Left ventricle myocardium inferior (tissue), 1 donor: ENCODE measurements at places on chromosomes 13 and 19.

- DNase-seq, result peak; percentile 89
These were observed at the start of gene PPP1R13L for GRCh38 chr19:45404557-45405434. Gene PPP1R13L, minus strand, starts transcription at chr19:45405069. Its CDS starts 6,751 bp downstream, at chr19:45398318.

- DNase-seq, result no peak
These were observed 15.5 kb downstream of the KASH5 start for GRCh38 chr19:49403404-49404187.

DNA sequence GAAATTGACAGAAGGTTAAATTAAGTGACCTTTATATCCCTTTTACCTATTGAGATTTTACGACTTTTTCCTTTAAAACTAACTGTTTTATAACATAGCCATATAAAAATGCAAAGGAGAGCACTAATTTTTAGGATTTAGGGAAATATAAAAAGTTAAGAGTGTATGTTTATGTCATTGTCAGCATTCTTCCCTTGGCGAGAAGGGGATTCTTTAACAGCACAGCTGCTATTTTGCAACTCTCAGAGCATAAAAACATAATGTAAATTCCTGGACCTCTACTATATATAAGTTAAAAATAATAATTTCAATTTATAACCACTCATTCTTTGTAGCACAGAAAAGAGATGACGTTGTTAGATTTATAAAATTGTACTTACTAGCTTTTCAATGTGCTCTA is 363.2 kb downstream of the DACH1 start:
- no peak for DNase-seq

DNA sequence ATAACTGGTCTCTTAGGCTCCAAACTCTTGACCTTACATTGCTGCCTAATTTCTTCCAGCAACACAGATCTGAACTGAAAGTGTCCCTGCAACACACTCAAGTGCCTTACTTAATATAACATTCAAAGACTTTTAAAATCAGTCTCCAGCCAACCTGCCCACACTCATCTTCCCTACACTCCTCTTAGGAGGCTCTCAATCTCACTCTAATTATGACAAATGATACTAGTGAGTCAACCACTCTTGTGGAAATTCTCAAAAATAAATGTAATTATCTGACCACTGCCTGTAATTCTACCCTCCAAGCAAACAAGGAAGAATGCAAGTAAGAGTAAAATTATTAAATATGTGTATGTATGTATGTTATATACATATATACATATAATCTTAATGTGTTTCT is 348.1 kb upstream of the MIR17HG start:
- DNase-seq, result no peak

GRCh38 chr13:103539265-103539664 is 473.0 kb upstream of the SLC10A2 start:
- peak; percentile 20 for DNase-seq

- no peak for DNase-seq
These were observed 13.1 kb downstream of the MED26 start for GRCh38 chr19:16614941-16615340.

DNA sequence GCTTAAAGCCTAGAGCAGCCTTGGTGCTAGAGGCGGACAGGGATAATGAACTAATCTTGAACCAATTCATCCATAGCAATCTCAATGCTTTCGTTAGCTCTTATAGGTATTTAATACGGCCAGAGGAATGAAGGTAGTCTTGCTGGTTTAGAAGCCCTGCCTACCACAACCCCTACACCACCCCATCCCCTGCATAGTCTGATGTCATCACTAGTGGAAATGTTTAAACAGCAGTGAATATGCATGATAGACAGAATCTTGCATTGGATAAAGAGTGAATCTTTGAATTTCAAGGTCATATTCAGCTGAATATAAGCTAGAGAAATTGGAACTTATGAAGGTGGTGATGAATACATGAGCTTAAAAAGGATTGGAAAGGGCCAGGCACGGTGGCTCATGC is 321.9 kb downstream of the ITGBL1 start:
- DNase-seq, result no peak

GRCh38 chr19:17391371-17392151 is 2.4 kb downstream of the CCDC194 start:
- no peak for DNase-seq
